Renal cortex interstitium (tissue), 15 donors: ENCODE measurements at places on chromosomes 6 and 20.

GRCh38 chr6:111716325-111716724, 110.6 kb upstream of the TRAF3IP2 start:
- DNase-seq, result no peak

DNA sequence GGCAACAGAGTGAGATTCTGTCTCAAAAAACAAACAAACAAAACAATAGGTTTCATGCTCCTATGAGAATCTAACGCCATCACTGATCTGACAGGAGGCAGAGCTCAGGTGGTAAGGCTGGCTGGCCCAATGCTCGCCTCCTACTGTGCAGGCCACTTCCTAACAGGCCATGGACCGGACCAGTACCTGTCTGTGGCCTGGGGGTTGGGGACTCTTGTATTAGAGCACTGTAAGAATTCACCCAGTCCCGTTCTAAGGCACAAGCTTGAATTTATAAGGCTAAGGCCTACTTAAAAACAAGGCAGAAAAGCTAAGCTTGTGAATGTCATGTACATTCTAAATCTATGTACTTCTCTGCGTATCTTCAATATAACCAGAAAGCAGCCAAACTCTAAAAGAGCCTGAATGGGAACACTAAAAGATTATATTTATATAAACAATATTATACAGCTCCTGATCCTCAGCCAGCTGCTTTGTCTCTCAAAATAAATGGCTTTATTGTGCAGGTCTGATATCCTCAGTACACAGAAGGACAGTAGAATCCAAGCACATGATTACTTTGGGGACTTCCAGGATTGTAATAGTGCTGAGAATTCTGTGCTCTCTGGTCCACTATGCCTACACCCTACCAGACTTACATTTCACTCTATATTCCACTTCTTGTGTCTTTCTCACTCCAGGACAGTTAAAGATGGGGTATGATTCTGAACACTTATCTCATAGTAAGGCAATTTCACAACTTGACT, 64.5 kb upstream of the DST start:
- DNase-seq, result no peak

DNA sequence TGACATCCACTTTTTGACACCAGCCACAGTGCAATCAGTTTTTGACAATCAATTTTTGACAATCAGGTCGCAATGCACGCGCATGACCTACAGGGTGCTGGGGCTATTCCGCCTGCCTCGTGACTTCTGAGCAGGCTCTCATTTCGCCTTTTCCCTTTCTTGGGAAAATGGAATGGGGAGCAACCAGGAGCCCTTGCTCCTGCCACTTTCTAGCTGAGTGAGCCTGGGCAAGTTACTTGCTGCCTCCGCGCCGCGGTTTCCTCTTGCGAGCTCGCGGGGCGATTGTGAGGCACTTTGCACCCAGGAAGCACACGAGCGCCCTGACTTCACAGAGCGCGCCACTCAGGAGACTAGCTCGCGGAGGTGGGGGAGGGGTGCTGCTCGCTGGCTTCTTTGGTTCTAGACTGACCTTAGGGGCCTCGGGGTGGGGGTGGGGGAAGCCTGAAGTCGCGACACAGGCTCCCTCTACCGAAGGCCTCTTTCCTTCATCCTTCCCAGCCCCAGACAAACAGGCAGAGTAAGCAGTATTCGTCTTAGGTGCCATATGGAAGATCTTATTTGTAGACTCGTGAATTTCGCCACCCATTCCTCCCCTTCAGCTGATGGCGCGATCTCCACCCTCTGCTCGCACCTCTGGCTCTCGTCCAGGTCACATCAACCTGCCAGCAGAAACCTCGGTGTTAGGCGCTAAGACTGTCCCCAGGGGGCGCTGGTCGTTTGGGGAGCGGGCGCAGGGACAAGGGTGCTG, 4.6 kb downstream of the TP53TG5 start:
- DNase-seq, result peak; percentile 73

DNA sequence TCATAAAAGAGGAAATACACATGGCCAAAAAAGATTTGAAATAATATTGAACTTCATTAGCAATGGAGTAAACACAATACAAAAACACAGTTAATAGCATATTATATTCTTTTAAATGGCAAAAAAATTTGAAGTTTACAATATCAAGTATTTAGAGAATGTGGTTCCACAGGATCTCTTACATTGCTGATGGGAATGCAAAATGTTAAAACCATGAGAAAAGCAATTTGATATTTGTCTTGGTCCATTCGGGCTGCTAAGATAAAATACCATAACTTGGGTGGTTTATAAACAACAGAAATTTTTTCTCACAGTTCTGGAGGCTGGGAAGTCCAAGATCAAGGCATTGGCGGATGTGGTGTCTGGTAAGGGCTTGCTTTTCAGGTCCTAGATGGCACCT, 154.0 kb upstream of the PLN start:
- no peak for DNase-seq

GRCh38 chr6:37897818-37898515, 78.4 kb downstream of the ZFAND3 start:
- DNase-seq, result no peak

DNA sequence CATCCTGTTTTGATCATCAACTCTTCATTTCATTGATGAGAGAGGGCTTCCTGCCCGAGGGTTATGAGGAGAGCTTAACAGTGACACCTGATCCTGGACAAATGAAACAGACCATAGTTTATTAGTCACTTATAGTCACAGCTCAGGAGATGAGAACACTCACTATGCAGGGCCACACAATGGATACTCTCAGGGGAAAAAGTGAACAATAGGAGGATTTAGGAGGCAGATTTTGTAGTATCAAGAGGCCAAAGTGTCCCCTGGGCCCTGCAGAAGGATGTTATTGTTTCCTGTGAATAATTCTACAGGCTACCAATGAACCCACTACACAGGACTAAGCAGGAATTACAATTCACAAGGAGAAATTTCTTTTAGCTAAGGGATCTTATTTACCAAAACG, 772.8 kb upstream of the MAN1A1 start:
- no peak for DNase-seq

DNA sequence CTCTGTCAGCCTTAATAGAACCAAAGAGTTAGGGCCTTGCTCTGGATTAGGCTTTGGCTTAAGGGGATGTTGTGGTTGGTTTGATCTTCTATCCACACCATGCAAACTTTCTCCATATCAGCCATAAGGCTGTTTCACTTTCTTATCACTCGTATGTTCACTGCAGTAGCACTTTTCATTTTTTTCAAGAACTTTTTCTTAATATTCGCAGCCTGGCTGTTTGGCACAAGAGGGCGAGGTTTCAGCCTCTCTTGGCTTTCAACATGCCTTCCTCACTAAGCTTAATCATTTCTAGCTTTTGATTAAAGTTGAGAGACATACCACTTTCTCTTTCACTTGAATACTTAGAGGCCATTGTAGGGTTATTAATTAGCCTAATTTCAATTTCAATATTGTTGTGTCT, 193.1 kb downstream of the NRN1 start:
- no peak for DNase-seq

DNA sequence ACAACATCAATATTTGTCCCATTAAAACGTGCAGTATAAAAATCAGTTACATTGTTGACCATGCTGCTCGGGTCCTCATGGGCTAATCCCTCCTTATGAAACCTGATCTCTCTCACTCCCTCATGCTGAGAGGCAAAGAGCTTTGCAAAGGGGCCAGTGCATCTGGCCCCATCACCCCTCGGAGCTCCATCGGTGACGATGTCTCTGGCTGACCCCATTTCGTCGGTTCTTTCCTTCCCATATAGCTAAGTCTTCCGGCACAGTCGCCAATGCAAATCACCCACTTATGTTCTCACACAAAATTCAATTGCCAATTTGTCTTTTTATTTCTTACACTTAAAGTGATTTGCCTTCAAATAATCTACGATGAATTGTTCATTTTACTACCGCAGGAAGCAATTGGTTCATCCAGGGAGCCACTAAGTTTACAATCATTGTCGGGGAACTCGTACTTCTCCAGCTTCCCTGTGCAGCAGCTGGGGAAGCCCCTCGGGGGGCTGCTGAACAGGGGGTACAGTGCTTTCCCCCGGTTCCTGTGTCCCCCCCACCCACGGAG, 199.8 kb upstream of the CDH4 start:
- no peak for DNase-seq

GRCh38 chr6:11515763-11516162, 21.8 kb upstream of the TMEM170B start:
- DNase-seq, result no peak

DNA sequence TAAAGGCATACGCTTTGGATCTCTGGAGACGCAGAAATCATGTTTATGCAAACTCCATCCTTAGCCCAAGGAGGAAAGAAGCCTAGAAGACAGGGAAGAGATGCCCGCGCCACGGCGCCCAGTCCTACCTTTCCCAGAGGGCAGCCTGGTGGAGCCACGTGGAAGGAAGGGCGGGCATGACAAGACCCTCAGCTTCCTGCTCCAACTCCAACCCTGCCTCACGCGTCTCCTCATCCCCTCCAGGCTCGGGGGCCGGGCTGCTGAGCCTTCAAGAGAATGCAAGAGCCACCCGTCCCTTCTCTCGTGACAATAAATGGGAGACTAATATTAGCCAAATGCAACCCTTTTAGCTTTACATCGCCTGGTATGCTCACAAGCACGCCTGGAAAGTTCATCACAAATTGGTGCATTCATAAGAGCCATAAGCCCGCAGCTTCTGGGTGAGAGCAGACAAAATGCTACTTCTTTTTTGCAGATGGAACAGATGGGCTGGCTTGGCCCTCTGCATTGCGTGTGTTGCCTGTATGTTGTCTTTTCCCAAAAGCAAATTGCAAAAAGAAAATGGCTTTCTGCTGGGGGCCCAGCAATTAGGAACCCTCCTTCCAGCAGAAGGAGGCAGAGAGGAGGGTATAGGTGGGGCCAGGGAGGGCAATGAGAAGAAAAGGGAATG, 8.2 kb upstream of the NTSR1 start:
- DNase-seq, result no peak

GRCh38 chr20:15835811-15836210, 737.4 kb downstream of the KIF16B start:
- no peak for DNase-seq

DNA sequence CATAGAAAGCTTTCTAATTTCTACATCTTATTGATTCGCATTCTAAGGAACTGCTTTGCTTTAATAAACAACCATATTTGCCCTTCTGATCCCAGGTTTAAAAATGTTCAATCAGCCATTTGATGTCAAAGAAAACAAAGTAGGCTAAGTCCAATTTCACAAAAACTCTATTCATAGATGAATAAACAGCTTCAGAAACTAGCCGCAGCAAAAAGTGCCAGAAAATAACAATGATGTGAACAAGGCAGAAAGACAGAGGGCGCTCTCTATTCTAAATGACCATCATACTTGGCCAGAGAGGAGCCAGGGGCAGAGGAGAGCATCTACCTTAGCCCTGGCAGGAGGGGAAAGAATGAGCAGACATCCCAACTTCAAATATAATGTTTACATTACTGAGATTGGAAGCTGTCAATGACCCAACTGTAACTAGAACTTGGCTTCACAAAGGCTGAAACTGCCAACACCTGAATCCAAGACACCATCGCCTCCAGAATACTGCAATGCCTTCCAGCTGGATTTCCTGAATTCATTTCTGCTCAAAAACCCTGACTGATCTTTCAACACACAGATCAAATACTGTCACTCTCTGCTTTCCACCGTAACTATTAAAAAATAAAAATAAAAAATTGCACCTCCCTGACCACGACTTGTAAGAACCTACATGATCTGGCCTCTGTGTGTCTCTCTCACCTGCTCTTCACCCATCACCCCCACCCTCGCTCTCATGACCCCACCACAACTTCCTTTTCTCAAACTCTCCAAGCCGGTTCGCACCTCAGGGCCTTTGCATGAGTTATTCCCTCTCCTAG, 9.5 kb downstream of the CNKSR3 start:
- DNase-seq, result no peak

- DNase-seq, result no peak
Observed at GRCh38 chr6:69994251-69994650, 127.9 kb downstream of the COL19A1 start.

- DNase-seq, result no peak
Observed at GRCh38 chr6:16781348-16782169, 20.3 kb upstream of the ATXN1 start.

DNA sequence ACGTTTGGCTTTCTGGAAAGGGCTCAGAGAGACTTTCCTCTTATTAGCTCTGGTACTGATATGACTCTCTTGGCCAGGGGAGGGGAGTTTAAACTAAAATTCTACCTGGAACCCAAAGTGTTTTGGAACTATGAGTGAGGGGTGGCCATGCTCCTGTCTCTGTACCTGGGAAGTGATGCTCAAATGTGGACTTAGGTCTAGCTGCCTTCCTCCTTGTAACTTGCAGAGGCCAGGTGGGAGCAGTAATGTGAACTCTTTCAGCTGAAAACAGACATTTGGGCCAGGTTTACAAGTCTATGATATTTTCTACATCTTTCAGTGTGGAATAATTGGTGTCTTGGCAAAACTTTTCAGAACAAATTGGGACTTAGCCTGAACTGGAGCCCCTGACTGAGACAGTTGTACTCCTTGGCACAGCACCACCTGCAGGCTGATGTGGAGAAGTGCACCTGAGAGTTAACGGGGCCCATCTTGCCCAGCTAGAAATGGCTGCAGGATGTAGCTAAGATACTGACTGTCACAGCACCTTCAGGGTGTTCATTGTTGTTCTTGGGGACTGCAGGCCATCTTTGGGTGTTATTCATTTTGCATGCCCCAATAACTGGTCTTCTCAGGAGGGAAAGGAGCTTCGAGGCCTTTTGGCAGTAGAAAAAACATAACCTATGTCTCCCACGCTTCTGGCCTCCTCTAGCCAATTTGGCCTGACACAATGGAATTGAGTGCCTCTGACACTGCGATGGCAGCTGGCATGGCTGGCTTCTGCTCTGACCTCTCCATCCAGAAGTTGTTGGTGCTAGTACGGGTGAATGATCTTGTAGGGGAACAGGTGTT, 37.1 kb downstream of the CD109 start:
- peak; percentile 66 for DNase-seq

GRCh38 chr20:14441201-14441600, 103.8 kb upstream of the FLRT3 start:
- no peak for DNase-seq

DNA sequence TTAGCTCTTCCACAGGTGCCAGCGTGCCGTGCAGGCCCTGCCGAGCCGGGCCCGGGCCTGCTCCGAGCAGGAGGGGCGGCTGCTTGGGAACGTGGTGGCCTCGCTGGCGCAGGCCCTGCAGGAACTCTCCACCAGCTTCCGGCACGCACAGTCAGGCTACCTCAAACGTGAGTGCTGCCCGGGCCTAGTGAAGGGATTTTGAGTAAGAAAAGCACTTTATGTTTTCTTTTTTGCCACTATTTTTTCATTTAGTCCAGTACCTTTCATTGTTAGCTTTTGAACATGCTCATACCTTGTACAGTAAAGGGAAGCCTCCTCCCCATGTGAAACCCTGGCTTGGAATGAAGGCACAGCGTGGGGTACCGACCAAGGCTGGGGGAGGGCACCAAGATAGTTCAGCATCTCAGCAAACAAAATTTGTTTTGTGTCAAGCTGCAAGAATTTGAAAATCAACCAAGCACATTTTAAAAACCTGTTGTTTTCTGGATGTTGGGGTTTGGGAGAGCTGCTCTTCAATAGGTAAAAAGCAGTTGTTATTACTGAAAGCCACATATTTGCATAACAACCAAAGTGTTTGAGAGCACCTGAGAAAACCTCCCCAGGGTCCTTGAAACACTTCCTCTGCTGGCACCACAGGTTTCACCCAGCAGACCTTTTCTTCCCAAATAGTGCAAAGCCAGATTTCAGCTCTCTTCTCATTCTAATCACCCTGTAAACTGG, 18.4 kb downstream of the STX16 start:
- DNase-seq, result no peak

GRCh38 chr6:31907158-31907813, 5.4 kb upstream of the ZBTB12 start:
- no peak for DNase-seq
